ENCODE measurements at places on chromosomes 6 and 20. TPM values are rescaled to one million over a fixed set of nuclear protein-coding genes. Genes with fewer than 3 reads are reported as not detected.

The KCTD20 gene
- 55.8 TPM for polyA plus RNA-seq

The RAET1E gene
- polyA plus RNA-seq, result 0.37 TPM

DNA sequence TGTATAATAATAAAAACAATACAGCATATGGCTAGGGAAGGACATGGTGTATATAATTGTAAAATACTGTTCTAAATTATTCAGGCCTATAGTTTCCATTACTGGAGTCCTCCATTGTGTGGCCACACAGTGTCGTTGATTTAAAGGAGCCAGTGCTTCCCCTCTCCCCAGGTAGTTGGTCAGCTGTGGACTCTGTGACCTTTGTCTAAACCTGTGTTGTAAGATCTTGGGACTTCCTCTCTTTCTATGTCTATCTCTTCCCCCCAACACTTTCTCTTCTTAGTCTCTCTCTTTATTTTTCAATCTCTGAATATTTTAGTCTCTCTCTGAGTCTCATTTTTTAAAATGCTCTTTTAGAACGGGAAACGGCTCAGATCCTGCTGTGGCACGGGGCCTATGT, 35.6 kb downstream of the BRPF3 start:
- DNase-seq, result no peak

- no peak for DNase-seq
Measured at GRCh38 chr20:57103146-57103800, 163.2 kb downstream of the BMP7 start.

- DNase-seq, result no peak
Measured at GRCh38 chr6:146017672-146018071, 11.2 kb upstream of the GRM1 start.

DNA sequence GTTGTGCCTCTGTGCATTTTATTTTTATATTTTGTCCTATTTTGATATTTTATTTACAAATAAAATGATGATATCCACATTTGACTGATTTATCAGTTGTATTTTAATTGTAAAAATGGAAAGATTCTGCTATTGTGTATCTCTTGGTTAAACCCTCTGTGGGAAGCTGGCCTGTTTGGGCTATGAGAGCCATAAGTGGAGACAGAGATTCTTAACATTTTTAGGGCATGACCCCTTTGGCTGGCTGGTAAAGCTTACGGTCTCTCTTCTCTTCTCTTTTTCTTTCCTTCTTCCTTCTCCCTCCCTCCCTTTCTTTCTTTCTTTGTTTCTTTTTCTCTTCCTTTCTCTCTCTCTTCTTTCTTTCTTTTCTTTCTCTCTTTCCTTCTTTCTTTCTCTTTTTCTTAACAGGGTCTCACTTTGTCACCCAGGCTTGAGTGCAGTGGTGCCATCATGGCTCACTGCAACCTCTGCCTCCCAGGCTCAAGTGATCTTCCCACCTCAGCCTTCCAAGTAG, 172.3 kb upstream of the CDYL start:
- no peak for DNase-seq

GRCh38 chr6:153092082-153093013, 38.7 kb downstream of the RGS17 start:
- DNase-seq, result no peak
